ENCODE measurements at places on chromosomes 1 and 21.
A peak's percentile ranks its signal among the peaks of the same experiment; 100 is the strongest.

DNA sequence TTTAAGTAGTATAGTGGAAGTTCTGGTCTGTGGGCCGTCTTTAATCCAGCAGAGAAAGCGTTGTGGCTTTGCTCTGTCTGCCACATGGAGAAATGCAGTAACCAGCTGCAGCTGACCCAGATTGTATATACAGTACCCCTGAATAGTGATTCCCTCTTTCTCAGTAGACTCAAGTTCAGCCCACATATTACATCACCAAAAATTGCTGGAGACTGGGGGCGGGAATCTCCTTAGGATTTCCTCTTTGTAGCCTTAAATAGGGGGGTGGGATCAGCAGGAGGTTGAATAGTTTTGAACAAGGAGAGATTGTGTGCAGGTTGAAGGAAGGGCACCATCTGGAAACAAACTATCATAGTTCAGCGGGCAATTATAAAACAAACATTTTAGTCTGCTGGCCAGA, at the start of gene ANGPTL1:
Gene ANGPTL1, minus strand, starts transcription at position 134 of the 400 bp plus-strand sequence. CDS start 5,301 bp downstream, outside the sequence.
- no peak for DNase-seq

DNA sequence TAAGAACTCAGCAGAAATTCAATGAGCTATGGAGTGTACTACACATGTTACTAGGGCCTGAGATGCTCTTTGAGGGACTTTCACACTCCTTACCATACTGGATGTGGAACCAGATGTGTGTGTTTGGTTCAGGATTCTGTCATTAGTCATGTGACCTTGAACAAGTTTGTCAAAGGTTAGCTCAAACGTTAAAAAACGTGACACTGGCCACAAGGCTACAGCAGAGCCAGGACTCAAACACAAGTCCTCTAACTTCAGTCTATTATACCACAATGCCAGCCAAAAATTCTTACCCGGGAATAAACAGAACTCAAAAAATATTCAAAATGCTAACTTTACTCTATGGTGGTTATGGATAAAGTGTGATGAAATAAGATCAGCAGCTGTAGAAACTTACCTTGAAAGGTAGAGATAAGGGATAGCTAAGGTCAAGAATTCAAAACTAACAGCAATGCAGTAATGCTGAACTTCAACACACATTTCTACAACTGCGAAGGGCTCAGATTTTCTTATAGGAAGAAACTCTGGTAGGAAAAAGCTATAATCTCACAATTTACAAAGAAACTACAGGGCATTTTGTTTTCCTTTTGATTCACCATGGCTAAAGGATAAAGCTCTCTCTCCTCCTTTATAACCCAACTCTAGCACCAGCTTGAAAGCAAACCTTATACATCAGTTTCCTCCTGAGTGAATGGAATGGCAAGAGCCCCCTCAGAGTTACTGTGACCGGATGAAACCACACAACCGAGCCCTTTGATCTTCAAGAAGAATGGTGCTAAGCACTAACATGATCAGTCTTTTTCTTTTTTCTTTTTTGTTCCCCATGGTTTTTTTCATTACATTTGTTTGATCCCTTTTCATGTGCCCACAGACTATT, 233.9 kb downstream of the SLC45A1 start:
- no peak for DNase-seq

DNA sequence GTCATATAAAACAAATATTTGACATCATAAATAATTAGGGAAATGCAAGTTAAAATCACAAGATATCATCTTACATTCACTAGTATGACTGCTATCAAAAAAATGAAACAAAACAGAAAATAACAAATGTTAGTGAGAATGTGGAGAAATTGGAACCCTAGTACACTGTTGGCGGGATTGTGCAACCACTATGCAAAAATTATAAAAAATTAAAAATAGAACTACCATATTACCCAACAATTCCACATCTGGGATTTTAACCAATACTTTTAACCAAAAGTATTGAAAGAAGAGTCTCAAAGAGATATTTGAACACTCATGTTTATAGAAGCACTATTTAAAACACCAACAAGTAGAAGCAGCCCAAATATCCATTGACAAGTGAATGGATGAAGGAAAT, 797.2 kb upstream of the ADAMTS5 start:
- DNase-seq, result no peak

DNA sequence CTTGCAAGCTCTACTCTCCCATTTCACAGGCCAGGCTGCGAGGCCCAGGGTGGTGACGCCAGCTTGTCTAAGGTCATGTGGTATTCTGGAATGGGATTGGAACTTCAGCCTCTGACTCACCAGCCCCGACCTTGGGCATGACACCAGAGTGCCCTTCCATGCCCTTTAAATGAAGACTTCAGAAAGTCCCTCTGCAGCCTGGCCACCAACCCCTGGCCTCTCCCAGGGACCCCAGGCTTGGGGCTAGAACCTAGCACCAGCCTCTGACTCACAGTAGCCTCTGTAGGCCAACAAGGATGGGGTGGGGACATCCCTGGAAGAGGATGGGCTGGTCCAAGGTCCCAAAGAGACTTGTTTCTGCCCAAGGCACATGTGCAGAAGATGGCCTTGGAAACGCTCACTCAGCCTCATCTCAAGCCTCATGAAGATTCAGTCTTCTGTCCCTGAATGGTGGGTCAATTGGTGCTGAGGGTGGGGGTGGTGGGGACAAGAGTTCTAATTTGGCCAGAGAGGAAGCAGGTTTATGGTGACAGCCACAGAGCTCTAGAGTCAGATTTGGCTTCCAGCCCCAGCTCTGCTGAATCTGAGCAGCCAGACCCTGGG, 36.1 kb upstream of the RUNX3 start:
- no peak for DNase-seq

GRCh38 chr21:26409735-26410134, 163.4 kb downstream of the CYYR1 start:
- DNase-seq, result no peak

DNA sequence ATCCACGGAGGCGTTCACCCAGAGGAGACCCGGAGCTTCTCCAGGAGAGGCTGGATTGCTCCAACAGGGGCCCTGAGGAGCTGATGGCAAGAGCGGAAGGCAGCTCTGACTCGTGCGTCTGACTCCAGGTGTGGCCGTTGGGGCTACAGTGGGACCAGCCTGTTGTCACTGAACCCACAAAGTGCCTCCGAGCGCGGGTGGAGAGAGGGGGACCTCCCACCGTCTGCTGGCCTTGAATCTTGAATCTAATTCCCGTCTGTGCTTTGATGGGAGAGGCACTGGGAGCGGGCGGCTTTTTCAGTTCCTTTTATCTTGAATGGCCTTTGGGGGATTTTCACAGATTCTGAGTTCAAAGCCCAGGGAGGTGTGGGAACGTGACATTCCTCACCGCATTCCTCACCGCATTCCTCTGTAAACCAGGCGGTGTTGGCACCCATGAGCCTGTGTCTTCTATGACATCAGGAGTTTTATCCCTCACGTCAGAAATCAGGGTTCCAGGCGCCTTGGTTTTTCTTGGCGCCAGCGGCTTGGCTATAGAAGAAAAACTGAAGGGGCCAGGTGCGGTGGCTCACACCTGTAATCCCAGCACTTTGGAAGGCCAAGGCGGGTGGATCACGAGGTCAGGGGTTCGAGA, 39.2 kb upstream of the COL18A1 start:
- no peak for DNase-seq

DNA sequence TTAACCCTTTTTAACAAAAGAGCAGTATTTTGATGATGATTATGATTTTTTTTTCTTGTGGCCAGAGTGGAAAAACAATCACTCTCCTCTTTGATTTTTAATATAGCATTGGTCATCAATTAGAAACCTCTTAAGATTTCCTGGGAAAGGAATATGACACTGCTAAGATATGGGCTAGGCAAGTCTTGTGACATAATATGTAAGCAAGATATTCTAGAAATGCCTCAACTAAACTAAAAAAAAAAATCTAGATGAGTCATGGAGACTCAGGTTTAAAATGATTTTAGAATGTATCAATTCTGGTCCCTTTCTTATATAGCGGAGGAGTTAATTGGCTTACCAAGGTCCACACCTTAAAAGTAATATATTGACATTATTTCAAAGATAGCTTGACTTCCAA, 60.3 kb upstream of the JUN start:
- no peak for DNase-seq

DNA sequence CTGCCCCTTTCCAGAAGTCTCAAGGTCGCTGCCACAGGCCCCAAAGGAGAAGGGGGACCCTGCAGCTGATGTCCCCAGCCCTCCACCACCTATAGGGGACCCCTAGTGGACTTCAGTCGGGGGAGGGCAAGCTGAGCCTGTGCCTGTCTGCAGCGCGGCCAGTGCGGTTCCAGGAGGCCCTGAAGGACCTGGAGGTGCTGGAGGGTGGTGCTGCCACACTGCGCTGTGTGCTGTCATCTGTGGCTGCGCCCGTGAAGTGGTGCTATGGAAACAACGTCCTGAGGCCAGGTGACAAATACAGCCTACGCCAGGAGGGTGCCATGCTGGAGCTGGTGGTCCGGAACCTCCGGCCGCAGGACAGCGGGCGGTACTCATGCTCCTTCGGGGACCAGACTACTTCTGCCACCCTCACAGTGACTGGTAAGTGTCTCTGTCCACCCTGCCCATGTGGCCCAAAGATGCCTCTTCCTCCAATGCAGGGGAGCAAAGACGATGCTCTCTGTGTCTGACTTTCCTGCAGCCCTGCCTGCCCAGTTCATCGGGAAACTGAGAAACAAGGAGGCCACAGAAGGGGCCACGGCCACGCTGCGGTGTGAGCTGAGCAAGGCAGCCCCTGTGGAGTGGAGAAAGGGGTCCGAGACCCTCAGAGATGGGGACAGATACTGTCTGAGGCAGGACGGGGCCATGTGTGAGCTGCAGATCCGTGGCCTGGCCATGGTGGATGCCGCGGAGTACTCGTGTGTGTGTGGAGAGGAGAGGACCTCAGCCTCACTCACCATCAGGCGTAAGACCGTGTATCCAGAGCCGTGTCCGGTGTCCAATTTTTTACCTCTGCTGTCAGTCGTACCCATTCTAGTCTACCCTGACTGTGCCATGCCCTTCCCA, 79.9 kb downstream of the OBSCN start:
- no peak for DNase-seq

DNA sequence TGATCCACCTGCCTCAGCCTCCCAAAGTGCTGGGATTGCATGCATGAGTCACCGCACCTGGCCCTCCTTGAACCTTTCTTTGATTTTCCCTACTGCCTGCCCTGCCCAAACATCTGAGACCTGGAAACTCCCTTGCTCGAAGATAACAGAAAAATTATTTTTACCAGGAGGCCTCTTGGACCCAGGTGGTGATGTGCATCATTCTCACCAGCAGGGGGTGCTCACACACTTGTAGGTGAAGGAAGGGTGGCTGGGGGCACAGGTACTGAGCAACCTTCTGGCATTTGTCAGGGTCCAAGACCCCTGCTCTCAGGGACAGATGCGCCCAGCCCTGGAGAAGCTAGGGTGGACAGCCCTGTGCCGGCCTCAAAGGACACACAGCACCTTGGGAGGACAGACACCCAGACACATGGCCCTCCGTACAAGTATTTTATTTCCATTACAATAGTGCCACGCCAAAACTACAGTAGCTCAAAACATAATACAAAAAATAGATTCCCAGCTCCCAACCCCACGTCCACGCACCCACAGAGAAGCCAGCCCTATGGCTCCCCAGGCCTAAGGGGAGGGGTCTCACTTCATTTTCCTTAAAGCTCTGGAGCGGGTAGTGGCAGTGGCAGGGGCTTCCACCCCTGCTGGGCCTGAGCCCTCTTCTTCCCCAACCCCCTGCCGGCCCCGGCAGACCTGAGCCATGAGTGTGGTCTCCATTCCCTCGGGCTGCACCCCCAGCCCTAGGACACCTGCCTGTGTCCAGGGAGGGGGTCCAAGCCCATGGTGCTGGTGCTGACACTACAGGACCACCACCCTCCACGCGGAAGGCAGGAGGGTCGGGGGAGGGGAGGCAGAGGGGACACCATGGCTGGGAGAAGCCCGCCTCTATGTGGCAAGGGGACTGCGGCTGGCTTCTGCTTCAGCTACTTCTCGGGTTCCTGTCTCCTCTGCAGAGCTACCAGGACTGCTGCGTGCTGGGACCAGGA, 40.4 kb upstream of the EIF4G3 start:
- DNase-seq, result peak; percentile 43

- peak; percentile 43 for DNase-seq
These were observed 107.5 kb downstream of the HIVEP3 start for GRCh38 chr1:41811051-41811795.

GRCh38 chr21:29775462-29775861, 164.3 kb downstream of the GRIK1 start:
- no peak for DNase-seq

- DNase-seq, result peak; percentile 60
These were observed 177.7 kb downstream of the VAV3 start for GRCh38 chr1:107787299-107787698.

- no peak for DNase-seq
These were observed 253.9 kb downstream of the DUSP10 start for GRCh38 chr1:221487781-221488524.

DNA sequence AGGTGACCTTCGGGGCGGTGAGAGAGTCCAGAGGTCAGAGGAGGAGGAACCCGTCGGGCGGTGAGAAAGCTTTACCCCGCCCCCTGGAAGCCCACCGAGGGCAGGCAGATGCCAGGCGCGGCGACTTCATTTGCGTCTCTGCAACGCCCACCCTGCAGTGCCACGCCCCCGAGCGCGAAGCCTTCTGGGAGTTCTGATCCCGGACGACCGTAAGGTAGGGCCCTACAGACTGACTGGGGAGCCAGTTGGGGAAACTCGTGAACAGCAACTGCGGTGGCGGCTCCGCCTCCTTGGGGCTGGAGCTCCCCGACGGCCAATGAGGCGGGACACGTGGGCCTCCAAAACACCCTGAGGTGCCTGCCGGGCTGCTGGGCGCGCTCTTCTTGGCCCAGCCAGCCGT, 46.0 kb upstream of the EDARADD start:
- DNase-seq, result no peak

- peak; percentile 74 for DNase-seq
These were observed 4.8 kb downstream of the TCHH start for GRCh38 chr1:152110365-152110859.

DNA sequence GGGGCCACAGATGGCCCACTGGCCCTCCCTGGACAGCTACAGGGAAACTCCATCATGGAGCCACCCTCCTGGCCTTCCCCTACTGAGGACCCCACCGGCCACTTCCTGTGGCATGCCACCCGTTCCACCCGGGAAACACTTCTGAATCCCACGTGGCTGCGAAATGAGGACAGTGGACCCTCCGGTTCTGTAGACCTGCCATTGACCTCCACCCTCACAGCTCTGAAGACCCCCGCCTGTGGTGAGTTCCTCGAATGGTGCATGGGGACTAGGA, 40.3 kb downstream of the UMODL1 start:
- no peak for DNase-seq

DNA sequence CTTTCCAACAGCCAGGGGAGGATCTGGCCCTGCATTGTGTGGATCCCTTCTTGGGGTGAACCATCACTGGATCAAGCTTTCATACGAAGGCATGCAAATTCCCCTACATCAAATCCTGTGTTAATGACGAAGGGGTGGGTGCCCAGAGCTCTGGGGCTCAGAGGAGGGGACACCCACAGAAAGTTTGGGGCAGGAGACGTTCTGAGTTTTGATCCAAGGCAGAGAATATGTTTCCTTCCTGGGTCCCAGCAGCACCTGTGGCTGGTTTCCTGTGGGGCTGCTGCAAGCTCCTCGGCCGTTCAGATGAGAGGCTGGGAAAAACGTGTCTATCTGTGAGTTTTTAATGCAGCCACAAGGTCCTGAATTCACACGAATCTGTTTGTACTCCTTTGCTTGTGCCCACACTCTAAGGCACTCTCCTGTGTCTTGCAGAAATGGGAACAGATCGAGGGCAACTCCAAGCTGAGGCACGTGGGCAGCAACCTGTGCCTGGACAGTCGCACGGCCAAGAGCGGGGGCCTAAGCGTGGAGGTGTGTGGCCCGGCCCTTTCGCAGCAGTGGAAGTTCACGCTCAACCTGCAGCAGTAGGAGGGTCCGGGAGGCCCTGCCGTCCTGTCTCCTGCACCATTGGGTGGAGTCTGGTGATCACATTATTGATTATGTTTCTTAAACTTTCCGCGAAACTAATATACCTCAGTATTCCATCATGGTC, 147.1 kb downstream of the PGBD5 start:
- peak; percentile 27 for DNase-seq
